ENCODE measurements at places on chromosomes 7 and 10.

DNA sequence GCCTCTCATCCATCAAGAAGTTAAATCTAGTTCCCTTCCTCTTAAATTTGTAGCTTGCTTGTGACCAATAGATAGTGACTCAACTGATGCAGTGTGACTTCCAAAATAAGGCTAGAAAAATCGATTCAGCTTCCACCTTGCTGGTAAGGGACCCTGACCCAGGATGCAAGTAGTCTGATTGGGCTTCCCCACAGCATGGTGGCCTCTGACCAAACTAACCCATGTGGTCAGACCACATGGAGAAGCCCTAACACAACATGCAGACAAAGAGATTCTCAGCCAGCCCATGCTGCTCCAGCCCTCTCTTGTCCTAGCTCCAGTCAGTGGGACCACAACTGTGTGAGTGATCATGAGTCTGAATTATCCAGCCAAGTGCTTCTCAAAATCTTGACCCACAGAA lies 710.8 kb downstream of the MAGI2 start:
- DNase-seq: no peak

DNA sequence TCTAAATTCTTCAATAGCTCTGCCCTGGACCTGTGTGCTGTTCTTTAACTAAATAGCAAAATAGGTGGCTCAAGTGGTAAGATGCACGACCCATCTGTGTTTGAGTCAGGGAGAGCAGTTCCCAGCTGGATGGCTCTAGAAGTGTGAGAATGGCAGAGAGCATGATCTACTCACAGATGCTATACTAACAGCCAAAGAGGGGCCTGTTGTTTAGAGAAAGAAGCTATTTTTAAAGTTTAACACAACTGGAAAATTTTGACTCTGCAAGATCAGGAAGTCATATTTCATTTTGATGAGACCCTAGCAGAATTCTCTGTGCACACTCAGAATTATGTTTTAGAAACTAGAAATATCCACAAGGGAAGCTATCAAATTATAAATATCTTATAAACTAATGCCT lies 87.4 kb upstream of the PIP4K2A start:
- DNase-seq: no peak

- no peak for DNase-seq
Measured at GRCh38 chr7:621572-622285, 102.1 kb upstream of the PDGFA start.

DNA sequence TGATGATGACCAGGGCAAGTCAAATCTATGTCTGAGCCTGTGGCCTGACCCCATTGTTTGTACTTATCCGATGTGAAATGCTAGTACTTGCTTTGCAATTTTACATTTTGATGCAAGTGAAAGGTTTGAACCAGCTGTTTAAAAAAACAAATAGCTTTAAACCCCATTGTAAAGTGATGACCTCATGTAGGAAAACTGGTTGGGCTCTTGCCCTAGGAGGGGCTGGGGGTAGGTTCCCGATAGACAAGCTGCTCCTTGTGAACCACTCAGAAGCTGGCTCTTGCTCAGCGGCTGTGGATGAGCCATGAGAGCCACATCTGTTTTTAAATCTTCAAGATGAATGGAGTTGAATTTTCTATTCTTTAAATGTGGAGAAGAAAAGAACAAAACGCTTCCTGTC lies 185.3 kb downstream of the WDR11 start:
- no peak for DNase-seq

GRCh38 chr10:18429335-18429734 lies 222.1 kb downstream of the NSUN6 start:
- DNase-seq: no peak

DNA sequence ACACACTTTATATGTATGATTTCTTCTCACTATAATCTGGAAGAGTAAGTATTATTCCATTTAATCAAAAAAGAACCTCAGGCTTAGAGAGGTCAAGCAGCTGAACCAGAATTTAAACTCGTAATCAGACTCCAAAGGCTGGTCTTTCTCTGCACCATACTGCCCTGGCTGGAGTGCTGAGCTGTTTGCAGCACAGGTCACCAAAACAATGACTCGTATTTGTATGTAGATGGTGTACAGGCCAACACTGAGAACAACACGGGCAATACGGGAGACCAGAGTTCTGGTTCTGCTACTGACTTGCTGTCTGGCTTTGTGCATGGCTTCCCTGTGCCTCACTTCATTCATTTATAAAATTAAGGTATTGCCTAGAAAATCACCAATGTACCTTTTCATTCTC lies 57.9 kb downstream of the CDCA7L start:
- no peak for DNase-seq

GRCh38 chr10:111874576-111874975 lies 309.0 kb downstream of the GPAM start:
- DNase-seq: no peak

GRCh38 chr7:155693826-155694225 lies 49.4 kb downstream of the RBM33 start:
- no peak for DNase-seq

GRCh38 chr7:68706291-68706690 lies 892.0 kb upstream of the AUTS2 start:
- no peak for DNase-seq

Measured in hypothalamus (tissue), 51 donors.